ENCODE measurements at places on chromosomes 2 and 18.

DNA sequence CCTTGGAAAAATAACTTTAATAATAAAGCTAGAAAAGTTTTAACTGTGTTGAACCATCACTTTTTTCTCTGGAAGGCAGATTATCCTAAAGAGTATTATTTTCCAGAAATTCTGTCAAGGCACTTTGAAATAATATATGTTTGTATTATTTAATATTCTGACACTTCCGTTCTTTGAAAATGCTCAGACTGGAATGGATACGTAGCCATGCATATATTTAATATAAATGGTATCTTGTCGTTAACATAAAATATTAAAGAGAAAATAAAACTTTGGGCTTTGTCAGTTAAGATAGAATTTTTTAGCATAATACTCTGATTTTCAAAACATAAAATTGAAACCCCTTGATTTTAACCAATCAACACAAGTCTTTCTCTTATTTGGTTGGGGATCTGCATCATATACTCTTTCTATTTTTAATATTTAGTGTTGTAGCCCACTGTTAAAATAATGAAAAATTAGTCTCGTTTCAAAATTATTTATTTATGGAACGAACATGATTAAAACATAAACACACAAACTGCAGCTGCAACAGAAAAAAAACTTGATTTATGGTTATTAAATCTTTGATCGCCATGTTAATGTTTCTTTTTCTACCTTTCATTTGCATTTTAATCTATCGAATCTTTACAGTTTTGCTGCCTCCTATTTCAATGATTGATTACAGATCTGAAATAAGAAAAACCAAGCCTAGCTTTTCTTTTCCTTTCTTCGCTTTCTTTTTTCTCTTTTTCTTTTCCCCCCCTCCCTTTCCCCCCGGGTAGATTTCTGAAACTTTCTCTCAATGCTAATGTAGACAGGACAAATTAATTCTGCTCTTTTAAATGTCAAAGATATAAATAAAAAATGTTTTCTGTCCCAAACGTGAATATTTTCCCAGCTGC lies 145.5 kb downstream of the MEIS1 start:
- no peak for DNase-seq

GRCh38 chr2:131105950-131106801 lies 1.0 kb downstream of the PLEKHB2 start:
- peak; percentile 42 for DNase-seq

GRCh38 chr18:12703096-12703567 lies 290 bp downstream of the PSMG2 start:
- no peak for DNase-seq

GRCh38 chr2:33104726-33105125 lies 158.0 kb downstream of the LTBP1 start:
- no peak for DNase-seq

DNA sequence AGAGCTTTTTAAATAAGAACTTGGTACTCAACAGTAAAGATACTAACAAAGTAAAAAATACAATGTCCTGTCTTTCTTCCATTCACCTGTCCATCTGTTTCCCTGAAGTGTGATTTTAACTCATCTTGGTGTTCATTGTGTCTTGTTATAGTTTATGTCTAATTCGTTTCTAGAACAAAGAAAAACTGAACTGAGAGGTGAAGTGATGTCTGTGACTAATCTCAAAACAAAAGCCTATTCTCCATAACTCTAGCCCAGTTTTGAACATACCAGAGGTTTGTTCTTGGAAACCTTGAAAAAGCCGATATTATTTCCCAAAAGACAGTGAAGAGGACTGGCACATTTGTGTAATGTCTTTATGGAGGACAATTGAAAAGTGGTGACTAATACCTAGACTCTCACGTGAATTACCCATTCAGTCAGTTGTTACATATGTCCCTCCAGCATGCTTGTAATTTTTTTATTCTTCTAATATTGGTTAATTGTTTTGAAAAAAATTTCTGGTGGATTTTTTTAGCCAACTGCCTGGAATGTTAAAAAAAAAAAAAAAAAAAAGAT lies 725.8 kb downstream of the SATB2 start:
- DNase-seq: peak; percentile 7

DNA sequence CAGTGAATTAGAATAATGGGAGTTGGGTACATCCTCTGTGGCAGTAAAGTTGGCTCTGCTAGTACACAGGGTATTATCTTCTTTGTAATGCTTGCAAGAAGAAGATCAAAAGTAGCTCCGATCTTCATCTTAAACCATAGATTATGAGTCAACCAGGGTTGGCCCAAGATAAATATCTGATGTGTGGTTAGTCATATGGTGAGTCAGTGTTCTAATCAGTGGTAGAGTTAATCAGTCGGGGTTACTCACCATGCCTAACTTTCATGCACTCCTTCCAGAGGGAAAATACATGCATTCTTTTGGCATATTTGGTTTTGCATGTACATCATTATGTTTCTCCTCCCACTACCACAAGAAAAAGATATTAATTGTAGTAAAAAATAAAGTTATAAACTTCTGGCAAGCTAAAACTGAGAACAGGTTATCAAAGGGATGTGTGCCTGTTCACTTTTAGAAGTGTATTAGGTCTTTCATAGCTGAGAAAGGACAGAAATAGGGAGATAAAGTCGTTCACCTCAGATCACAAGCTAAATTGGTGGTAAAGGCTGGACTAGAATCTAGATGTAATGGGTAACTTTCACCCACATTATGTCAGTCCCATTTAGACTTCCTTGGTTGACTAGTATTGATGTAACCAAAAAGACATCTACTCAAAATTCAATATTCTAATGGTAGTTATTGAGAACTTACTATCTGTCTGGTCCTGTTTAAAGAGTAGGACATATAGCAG lies 684.4 kb downstream of the IRS1 start:
- peak; percentile 93 for DNase-seq

DNA sequence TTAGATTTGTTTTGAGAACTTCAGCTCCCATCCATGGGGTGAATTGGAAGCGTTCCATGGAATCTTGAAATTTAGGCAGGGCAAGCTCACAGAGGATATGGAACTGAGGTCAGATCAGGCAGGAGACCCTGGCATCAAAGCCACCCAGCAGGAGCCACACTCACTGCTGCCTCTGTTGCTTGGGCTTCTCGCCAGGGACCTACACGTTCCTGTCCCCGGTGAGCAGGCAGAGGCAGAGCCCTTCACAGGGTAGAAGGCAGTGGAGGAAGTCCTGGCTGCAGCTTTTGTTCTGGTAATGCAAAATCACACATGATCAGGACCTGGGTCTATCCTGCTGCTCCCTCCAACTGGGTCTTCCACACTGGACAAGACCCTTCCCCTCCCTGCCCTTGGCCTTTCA lies 42.1 kb downstream of the CAPN13 start:
- DNase-seq: no peak

DNA sequence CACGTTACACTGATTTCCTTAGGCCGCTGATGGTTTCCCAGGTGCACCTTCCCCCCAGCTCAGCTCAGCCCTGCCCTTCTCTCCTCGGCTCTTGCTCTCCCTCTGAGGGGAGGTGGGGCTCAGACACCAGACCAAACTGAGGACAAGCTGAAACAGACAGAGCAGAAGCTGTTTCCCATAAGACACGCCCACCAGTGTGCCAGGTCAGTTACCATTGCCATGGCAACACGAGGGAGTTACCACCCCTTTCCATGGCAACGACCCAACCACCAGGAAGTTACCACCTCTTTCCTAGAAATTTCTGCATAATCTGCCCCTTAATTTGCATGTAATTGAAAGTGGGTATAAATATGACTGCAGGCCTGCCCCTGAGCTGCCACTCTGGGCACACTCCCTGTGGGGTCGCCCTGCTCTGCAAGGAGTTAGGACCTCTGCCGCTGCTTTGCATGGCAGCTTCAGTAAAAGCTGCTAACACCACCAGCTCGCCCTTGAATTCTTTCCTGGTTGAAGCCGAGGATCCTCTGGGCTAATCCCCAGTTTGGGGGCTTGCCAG lies 120.9 kb upstream of the SMIM21 start:
- DNase-seq: peak; percentile 42

DNA sequence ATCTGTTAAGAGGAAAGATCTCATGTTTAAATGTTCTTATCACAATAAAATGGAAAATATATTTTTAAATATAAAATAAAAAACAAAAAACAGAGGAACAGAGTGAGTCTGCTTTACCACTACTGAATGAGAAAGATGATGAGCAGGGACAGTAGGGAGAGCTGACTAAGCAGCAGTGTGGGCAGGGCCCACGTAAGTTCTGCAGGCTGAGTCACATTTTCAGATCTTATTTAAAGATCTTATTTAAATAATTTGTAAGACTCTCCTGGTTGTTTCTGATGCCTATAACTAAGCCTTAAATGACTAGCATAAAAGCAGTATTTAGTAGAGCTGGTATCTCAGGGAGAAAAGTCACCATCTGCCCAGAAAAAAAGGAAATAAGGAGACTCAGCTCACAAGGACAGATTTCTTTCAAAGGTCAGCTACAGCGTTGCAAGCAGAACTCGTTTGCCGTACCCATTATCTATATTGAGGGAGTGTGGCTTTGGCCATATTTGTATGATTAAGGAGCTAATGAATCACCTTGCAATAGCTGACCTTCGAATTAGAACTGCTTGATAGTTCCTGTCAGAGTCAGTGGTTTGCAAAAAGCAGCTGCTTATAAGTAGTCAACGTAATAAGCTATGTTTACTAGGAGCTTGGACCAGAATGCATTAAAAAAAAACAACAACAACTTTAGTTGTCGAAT lies 322.1 kb upstream of the CHAC2 start:
- peak; percentile 38 for DNase-seq

- peak; percentile 94 for DNase-seq
Measured at GRCh38 chr2:113198790-113199612, 25.2 kb downstream of the PSD4 start.

All from astrocyte of the hippocampus (primary cell).